Left ventricle myocardium superior (tissue), 1 donor: ENCODE measurements at places on chromosomes 12 and 14. TPM values are rescaled to one million over a fixed set of nuclear protein-coding genes. Genes with fewer than 3 reads are reported as not detected.

- no peak for DNase-seq
Measured at GRCh38 chr14:24921903-24922302, 128.0 kb downstream of the STXBP6 start.

DNA sequence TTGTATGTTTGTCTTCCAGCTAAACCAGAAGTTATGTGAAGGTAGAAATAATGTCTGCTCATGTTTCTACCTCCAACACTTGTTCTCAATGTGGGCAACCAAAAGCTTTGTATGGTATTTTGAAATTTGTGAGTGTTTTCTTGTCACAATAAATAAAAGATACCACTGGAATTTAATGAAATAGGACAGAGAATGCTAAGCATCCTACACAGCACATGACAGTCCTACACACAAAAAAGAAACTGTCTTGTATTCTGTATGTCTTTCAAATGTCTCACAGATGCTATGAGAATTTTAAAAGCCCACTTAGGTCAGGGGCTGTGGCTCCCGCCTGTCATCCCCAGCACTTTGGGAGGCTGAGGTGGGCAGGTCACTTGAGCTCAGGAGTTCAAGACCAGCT is 68.9 kb downstream of the RALGAPA1 start:
- no peak for DNase-seq

Gene AKAP6
- total RNA-seq: 172 TPM

Gene ARMH4
- total RNA-seq: 8.4 TPM

Gene C1QL4
- total RNA-seq: not detected

- DNase-seq: no peak
Measured at GRCh38 chr12:2857576-2857975, 737 bp upstream of the TEX52 start.

DNA sequence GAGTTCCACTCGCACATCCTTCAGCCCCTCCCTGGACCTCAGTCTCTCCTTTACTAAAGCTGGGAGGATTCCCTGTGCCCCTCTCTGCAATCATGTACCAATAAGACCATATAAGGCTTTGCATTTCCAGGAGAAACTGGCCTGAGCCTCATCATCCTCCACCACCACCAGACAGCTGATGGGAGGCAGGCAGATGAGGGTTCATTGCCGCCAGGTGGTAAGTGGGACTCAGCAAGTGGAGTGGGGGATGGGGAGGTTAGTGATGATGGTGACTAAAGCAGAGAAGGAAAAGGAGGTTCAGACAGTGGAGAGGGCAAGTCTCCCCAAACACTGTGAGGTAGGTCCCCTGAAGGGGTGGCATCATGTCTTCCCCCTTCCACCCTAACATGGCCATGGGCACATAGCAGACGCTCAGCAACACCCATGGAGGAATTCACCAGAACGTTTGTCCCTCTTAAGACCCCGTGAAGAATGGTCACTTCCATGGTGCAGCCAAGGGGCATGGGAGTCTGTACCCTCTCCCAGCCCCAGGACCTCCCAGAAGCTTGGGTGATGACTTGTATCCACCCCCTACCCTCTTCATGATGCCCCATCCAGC is 4.5 kb upstream of the TNFRSF1A start:
- no peak for DNase-seq

Gene TRHDE
- total RNA-seq: 0.35 TPM

- no peak for DNase-seq
Measured at GRCh38 chr14:101554991-101555668, 6.2 kb upstream of the DIO3 start.

DNA sequence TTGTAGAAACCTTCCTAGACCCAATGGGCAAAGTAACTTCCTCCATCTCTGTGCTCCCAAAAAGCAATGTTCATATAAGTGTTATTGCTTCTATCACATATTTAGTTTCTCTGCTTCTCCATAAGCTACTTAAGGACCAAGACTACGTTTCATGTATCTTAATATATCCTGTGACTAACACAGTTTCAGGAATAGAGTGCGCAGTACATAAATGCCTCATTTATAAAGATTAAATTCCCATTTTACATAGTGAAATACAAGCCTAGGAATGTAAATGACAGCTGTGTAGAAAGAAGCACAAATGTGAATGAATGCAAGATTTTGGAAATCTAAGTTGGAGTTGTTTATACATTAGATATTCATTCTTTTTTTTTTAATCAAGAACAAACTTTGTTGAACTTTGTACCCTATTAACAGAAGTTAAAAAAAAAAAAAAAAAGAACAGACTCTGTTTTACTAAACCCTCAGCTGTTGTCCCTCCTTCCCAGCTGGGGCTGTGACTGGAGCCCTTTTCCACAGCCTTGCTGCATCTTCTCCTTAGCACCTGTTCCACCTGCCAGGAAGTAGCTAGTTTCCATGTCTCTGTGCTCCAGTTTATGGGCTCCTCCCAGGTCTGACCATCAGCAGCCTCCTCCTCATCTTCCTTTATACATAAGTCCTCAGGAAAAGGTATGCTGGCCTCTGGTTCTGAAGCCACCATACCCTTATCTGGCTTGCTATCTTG is 7.0 kb upstream of the METTL17 start:
- DNase-seq: no peak

DNA sequence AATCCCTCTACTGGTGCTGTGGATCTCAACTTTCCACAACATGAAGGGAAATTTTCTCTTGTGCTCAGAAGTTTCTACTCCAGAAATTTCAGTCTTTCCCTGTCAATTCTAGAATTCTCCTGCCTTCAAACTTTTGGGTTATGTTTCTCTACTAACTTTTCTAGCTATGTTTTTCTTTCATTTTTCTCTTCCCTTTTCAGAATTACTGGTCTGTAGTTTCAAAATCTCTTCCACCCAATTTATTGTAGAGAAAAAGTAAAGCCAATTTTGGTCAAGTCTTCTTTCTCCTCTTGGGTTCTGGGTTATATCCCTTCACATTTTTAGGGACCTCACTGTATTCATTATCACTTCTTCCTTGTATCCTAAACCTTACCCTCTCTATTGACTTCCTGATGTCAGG is 18.9 kb downstream of the CNTN1 start:
- no peak for DNase-seq

DNA sequence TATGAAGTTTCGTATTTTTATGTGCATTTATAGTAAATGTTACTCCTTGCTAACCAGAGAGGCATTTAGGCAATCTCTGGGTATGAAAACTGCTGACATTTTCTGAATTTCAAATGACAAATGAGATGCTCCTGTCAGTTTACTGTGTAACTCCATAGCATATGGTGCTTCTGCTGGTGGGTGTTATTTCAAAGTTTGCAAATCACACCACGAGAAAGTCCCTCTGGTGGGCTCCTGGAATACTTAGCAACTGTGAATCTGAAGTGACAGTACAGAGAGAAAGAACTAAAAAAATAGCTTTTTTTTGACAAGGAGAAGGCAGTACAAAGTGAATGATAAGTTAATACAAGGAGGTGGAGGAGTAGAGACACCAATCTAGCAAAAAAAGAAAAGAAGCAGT is 161.5 kb downstream of the DERA start:
- no peak for DNase-seq

DNA sequence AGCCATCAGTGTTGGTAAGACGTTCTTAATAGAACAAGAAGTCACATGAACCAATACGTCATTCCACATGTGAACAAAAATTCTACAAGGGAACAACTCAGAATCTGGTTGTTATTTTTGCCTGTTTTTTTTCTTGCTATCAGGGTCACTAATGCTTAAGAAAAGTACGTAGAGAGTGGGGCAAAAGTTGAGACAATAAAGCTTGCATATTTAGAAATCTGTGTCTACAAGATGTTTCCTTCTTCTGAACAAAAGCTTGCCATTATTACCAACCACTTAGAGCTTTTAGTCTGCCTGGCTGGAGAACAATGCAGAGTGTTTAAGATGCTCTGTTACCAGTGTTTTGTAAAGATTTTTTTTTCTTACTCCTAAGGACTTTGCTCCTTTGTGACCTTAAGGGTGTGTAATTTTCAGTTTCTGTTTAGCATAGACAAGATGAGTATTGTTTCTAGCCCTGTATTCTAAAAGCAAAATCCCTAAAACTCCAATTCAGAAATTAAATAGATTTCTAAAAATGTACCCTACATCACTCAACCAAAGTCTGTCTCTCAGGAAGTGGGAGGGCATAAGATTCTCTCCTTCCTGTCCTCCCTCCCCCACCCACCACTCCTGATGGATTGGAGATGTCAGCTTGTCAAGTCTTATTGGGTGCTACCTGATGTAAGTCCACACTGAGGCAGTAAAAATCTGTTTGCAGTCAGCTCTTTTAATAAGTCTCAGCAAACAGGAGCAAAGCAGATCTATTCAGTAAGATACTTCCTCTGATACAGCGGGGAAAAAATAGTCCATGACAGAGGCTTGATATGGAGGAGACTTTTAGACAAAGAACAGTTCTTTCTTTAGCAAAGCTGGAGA is 267.6 kb downstream of the GRIN2B start:
- no peak for DNase-seq

Gene OTOGL
- 0.27 TPM for total RNA-seq

- no peak for DNase-seq
Measured at GRCh38 chr12:124841558-124841945, 22.1 kb downstream of the SCARB1 start.

DNA sequence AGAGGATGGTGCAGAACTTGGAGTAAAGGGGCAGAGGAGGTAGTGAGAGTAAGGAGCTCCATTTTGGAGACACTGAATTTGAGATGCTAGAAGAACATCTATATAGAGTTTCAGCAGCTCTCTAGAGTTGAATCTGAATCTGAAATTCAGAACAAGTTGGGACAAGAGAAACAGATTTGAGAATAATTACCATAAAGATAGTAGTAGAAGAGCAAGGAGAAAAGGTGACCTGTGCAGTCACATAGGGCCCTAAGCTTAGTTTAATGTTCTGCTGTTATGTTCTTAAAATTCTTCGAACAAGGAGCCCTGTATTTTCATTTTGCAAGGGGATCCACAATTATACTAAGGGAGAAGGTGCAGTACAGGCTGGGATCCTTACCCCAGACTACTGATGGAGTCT is 7.4 kb downstream of the REM2 start:
- no peak for DNase-seq

GRCh38 chr12:64278421-64278820 is 56.3 kb upstream of the KICS2 start:
- no peak for DNase-seq

Gene WNT5B
- 2.4 TPM for total RNA-seq

Gene TSPAN9
- total RNA-seq: 159 TPM

GRCh38 chr12:26736563-26737486 is 96.2 kb downstream of the ITPR2 start:
- DNase-seq: no peak

DNA sequence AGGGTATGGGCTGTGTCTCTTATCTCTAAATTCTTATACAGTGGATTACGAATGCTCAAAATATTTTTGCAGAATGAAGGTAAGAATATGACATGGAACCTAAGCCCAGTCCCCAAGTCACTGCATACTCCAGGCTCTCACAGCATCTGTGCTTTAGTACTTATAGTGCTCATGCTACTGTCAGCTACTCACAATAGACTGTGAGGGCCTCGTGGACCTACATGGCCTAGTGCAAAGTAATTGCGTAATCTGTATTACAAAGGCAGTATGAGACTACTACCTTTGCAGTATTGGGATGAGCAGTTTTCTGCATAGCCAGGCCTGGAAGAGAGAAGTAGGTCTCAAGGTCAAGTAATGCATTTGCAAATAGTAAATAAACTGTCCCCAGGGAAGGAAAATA is 27.9 kb downstream of the VWF start:
- no peak for DNase-seq

- DNase-seq: no peak
Measured at GRCh38 chr14:64867182-64867581, 12.5 kb downstream of the SPTB start.

Gene GYS2
- not detected for total RNA-seq

Gene POP5
- 34.0 TPM for total RNA-seq

Gene DHRS2
- not detected for total RNA-seq

DNA sequence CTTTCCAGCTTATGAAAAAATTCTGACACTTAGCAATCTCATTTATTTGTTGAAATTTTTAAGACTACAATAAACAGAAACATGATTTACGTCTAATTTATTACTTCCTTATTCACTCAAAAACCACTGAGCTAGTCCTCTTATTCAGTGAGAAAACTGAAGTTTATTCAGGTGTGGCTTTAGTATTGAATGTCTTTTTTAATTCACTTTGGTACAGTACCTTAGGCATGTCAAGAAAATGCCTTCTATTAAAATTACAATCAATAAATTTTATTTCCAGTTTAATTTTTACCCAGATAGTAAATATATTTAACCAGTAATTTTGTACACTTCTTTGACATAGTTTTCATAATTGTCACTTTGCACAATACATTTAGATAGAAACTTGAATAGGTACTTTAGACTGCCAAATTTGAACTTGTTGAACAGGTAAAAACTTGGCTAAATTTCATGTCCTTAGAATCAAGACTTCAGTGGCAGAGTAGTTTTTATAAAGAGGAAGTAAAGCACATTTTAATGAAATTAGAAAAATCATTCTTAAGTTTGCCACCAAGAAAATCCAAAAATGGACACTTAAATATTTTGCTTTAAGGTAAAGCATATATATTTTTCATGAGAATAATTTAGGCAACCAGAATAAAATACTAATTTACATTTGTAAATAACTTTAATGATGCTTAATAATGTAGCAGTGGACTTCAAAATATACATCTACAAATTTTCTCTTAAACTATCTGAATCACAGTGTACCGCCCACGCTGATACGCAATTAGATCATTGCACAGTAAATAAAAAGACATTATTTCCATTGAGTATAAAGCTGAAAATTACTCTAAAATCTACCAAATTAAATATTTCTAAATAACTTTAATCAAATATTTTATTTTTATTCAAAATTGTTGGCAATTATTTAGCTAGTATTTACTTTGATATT is 159.1 kb downstream of the RASSF9 start:
- DNase-seq: no peak

- no peak for DNase-seq
Measured at GRCh38 chr14:96930526-96930925, 133.3 kb downstream of the VRK1 start.

DNA sequence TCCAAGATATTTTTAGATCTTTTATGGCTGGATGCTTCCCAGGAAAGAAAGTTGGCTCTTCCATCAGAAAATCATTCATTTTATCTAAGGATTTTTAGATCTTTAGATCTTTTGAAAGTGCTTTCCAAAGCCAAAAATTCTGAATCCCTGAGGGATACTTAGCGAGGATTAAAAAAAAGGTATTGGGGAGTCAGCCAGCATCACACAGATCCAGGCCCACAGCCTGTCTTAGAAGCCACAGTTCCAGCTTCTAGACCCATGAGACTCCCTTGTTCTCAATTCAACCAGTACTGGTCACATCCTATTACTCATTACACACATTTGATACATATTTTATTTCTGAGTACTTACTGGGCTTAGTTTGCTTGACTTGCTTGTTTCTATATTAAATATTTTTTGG is 49.9 kb downstream of the TSPAN8 start:
- no peak for DNase-seq

DNA sequence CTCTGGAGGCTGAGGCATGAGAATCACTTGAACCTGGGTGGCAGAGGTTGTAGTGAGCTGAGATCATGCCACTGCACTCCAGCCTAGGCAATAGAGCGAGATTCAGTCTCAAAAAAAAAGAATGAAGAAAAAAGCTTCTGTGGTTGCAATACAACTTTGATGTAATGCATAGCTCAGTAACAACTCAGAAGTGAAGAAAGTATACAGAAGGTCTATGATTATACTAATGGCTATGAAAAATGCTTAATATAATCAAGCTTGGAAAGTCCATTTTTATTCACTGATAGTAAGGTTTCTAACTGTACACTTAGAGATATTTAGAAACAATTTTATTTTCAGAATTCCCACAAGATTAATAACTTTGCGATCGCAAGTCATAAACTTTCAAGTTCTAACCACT is 88.2 kb upstream of the FRMD6 start:
- DNase-seq: no peak
